ENCODE measurements at places on chromosomes 16 and 17.

DNA sequence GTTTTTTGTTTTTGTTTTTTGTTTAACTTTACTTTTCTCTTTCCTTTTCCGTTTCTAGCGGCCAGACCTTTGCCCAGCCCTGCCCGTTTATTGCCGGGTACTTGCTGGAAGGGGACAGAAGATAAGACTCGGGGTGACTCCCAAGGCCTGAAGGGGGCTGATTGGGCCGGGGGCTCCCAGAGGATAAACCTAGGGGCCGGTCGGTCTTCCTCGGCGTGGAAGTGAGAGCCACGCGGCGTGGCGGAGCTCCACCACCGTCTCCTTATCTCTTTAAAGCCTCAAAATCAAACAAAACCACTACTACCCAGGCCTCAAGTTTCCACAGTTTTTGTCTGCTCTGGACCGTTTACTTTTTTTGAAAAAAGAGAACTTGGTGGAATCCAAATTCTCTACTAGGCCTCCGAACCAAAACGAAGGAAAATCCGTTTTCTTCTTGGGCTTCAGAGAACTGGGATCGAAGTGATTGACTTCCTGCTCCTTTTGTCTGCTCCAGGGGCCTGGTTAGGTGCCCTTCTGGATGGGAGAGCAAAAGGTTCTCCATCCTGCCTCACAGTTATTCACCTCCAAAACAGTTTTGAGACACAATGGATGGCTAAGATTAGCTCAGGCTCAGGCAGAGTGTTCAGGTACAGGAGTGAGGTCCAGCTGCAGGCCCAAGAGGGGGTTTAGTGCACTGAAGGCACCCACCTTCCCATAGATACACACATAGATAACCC lies 8.5 kb upstream of the HOXB9 start:
- DNase-seq, result no peak

DNA sequence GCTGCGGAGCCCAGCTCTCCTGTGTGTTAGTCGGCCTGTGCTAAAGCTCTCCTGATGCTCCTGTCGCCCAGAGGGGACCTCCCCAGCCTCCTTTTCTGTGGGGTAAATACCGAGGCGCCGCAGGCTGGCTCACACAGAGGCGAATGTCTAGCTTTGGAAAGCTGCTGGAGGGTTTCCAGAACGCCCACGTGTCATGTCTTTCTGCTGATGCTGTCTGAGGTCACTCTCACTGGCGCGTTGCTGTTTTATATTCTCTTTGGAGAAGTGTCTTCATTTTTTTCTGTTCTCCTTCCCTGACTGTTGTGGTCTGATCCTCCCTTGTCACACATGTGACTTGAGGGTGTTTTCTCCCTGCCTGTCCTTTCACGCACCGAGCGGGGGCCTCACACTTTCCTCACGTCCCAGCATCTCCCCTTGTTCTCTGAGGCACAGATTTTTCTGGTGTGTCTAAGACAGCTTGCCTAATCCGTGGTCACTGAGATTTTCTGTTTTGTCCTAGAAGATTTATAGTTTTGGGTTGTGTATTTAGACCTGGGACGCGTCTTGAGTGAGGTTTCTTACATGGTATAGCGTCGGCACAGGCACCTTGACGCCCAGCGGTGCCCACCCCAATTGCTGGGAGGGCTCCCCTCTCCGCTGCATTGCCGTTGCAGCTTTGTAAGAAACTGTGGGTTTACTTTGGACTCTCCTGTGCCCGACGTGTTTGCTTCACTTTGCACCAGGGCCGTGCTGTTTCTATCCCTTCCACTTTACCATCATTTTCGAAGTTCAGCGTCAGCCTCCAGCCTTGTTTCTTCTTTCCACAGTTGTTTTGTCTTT lies 92.1 kb upstream of the ZNF750 start:
- no peak for DNase-seq

DNA sequence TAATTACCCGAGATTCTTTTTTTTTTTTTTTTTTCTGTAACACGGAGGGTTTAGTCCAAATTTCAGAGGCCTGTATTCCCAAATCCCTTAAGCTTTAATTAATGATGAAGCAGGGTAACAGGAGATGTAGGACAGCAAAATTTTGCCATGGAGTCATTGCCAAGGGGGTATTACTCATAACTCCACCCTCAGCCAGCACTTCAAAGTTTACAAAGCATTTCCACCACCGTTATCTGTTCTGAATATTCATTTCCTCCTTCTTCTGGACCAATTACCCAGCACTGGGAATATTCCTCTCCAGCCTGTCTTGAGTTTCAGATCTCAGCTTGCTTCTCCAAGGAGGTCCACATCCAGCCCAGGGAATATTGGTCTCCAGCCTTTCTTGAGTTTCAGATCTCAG lies 747.5 kb upstream of the EEF2KMT start:
- no peak for DNase-seq

GRCh38 chr17:3879186-3879585 lies 13.7 kb downstream of the CAMKK1 start:
- DNase-seq, result no peak

DNA sequence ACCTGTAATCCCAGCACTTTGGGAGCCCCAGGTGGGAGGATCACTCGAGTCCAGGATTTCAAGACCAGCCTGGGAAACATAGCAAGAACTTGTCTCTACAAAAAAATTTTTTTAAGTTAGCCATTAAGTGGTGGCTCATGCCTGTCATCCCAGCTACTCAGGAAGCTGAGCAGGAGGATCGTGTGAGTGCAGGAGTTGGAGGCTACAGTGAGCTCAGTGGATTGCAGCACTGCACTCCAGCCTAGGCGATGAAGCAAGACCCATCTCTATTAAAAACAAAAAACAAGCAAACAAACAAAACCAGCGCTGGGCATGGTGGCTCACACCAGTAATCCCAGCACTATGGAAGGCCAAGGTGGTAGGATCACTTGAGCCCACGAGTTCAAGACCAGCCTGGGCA lies 38.0 kb downstream of the HEATR3 start:
- DNase-seq, result no peak

GRCh38 chr16:17304106-17304490 lies 166.7 kb downstream of the XYLT1 start:
- DNase-seq, result no peak

GRCh38 chr16:46923513-46924295 lies 39.5 kb downstream of the GPT2 start:
- DNase-seq, result no peak

DNA sequence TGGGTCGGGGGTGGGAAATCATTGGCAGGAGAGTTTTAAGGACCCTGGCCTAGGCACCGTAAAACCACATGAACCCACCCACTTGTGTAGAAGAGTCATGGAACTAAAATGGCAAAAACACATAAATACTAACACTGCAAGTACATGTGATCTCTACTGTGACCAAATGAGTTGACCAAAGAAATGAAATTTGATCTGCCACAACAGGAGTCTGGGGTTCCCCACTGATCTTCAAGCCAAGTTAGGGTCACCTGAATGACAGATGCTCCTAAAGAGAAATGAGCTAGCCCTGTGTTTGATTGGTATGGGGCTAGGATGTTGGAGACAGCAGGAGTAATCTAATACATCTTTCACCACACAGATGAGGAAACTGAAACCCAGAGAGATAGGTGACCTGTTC lies 21.5 kb upstream of the SKAP1 start:
- DNase-seq, result no peak

- DNase-seq, result no peak
Observed at GRCh38 chr16:17451843-17452242, 18.9 kb downstream of the XYLT1 start.
